ENCODE measurements at places on chromosomes 16 and 17.
A peak's percentile ranks its signal among the peaks of the same experiment; 100 is the strongest.

- no peak for DNase-seq
Measured at GRCh38 chr17:75624714-75625345, 8.4 kb upstream of the SMIM5 start.

DNA sequence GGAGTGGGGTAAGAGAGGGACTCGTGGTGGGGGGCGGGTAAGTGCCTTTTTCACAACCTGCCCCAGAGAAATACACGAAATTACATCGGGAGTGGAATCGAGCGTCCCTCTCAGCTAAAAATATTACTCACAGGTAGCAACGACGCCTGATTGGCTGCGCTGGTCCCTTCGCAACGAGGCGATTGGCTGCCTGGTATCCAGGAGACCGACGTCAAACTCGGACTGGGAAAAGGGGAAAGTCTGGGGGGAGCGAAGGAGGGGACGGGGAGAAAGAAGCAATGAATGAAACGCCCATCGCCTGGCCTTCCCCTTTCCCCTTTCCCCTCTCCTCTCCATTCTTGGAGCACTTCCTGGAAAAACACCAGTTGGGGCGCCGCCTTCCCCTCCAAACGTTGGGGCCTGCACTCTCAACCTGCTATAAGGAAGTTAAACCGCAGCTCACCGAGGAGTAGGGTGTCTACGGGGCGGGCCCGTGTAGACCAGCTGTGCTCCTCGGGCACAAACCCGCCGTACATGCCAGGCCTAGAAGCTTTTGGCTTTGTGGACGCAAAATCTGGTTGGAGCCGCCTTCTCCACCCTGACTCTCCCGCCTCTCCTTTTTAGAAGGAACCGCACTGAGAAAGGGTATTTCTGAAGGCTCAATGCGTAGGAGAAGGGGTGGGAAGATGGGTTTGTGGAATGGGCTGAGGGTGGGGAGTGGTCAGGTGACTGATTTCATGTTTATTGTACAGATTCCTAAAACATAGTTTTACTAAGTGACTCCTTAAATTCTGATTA, 1.4 kb upstream of the TOB1 start:
- peak; percentile 49 for DNase-seq

DNA sequence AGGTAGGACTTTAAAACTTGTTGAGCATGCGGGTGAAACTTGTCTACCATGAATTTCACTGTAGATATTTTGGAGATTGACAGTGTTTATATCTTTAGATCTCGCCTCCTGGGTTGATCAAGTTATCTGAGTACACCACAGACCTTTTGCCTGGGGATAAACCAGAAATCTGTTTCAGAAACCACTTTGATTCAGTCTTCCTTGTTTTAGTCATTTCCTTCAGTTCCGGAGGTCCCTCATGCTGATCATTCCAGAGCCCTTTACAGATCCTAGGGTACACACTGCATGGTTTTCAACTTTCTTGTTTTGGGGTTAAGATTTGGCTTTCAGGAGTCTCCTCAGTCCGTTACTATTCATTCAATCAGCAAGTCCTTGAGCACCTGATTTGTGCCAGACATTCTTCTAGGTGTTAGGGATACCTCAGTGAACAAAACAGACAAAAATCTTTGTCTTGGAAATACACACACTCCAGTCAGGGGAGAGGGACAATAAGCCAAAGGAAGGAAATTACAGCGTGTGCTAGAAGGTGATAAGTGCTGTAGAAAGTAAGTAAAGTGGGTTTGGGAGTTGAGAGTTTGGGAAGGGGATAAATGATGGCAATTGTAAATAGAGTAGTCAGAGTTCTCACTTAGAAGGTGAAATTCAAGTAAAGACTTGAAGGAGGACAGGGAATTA, 12.2 kb downstream of the NOD2 start:
- no peak for DNase-seq

GRCh38 chr16:11630046-11630767, 38.0 kb upstream of the SNN start:
- no peak for DNase-seq

- no peak for DNase-seq
Measured at GRCh38 chr17:37769050-37769449, 24.2 kb upstream of the HNF1B start.

DNA sequence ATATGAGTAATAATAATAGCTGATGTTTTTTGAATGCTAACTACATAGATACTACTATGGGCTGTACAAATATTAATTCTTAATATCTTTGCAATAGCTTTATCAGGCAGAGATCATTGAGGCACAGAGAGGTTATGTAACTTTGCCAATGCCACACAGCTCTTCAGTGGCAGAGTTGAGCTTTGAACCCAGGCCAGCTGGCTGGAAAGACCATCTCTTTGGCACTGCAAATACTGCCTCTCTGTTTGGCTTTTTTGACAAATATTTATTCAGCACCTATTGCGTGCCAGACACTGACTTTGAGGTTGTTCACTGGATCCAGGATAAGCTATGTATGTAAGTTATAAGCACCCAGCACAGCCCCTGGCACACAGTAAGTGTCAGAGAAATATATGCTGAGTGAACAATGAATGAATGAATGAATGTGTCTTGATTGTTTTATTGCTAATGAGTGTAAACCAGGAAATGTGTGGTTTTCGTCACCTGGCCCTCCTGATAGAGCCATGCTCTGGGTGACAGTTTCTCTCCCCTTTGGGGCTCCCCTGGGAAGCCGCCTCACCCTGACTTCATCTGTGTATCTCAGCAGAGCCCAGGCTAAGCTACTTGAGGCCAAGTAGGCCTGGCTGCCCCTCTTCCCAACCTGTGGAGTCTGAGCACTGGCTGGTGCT, 2.5 kb downstream of the AQP8 start:
- no peak for DNase-seq
